ENCODE measurements at places on chromosomes 11 and 22.
A peak's percentile ranks its signal among the peaks of the same experiment; 100 is the strongest.

GRCh38 chr11:32430568-32431381, 4.6 kb downstream of the WT1 start:
- no peak for DNase-seq

DNA sequence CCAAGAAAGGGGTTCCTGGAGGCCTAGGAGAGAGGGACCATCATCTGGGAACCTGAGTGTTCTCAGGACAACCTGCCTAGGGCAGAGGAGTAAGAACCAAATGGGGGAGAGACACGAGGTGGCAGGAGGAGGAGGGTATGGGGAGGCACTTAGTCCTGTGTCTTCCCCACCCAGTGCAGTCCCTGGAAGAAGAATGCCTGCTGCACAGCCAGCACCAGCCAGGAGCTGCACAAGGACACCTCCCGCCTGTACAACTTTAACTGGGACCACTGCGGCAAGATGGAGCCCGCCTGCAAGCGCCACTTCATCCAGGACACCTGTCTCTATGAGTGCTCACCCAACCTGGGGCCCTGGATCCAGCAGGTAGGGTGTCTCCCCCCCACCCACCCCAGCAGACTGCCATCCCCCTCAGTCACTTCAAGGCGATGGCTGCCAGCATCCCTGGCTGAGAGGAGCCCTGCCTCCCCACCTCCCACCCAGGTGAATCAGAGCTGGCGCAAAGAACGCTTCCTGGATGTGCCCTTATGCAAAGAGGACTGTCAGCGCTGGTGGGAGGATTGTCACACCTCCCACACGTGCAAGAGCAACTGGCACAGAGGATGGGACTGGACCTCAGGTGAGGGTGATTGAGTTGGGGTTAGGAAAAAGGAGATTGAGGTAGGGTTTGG, 3.7 kb upstream of the INPPL1 start:
- no peak for DNase-seq

- DNase-seq = no peak
These were observed 7.4 kb downstream of the KRTAP5-10 start for GRCh38 chr11:71572811-71573210.

DNA sequence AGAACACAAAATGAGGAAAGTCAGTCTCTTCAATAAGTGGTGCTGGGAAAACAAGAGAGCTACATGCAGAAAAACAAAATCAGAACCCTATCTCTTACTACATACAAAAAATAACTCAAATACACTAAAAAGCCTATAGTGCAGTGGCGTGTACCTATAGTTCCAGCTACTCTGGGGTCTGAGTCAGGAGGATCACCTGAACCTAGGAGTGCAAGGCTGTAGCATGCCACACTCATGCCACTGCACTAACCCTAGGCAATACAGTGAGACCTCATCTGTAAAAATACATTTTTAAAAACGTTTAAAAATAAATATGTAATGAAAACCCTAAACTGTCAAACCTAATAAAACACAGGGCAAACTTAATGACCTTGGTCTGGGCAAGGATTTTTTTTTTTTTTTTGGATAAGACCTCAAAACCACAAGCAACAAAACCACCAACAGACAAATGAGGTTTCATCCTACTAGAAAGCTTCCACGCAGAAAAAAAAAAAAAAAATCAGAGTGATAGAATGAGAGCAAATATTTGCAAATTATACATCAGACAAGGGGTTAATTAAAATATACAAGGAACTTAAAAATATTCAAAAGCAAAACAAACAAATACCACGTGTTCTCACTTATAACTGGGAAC, 35.2 kb downstream of the XKR3 start:
- no peak for DNase-seq

DNA sequence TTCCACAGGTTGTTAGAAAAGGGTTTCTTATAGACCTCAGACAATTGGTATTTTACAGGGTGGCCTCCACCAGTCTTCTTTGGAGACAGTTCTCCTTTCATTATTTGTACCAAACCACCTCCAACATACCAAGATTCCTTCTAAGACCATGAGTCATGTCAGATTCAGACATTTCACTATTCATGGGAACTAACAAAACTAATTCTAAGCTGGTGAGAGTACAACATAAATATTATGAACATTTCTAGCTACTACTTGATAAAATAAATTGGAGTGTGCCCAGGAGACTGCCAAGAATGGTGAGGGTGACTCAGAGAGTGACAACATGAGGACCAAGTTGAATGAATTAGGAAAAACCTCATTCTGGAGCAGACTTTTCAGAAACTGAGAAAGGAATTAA, 494.6 kb upstream of the LRRC4C start:
- DNase-seq = no peak

DNA sequence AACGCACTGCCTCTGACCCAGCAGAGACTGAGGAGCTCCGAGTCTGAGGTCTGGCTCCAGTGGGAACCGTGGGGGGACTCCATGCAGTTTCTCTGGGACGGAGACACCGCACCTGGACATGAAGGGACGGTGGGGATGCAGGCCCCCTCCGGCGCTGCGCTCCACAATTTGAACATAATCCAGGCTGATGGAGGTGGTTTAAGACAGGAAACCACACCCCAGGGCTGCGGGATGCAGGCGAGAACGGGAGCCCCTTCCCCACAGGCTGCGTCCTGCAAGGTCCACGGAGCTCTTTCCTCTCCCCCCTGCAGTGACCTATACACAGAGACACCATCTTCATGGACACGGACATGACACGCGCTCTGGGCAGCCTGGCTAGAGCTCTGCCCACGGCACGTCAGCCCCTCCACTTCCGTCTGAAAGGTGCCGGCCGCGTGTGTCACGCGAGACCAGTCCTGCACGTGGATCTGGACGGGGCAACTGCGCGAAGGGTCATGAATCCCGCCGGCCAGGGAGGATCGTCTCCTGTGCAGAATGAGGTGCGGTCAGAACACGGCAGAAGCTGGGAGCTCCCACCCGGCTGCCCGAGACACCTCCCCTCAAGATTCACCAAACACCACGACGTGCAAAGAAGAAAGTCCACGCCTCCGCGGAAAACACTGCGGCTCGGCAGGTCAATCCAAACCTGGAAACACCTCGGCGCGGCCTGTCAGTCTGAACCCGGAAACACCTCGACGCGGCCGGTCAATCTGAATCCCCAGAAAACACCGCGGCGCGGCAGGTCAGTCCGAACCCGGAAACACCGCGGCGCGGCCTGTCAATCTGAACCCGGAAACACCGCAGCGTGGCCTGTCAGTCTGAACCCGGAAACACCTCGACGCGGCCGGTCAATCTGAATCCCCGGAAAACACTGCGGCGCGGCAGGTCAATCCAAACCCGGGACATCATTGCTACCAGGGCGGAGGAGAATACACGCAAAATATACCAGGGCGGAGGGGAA, 212.4 kb downstream of the BRD1 start:
- no peak for DNase-seq

DNA sequence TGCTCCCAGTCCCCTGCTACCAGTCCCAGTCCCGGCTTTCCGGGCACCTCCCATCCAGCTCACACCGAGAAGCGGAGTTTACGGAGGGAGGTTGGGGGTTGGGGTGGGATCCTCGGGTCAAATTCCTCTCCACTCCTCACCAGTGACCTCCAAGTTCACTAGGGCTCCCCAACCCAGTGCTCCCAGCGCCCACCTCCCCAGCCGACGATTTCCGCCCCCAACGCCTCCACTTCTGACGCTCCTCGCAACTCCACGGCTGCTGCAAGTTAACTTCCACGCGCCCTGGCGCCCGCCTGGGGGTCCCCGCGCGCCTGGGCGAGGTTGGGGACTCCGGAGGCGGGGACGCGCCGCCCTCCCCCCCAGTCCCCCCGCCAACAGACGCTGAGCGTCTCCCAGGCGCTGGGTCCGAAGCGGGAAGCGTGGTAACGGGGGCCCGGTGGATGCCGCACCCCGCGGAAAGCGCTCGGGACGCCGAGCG, 526 bp downstream of the TPST2 start:
- DNase-seq = no peak

GRCh38 chr22:28229566-28230485, 310.8 kb upstream of the PITPNB start:
- no peak for DNase-seq

- DNase-seq = no peak
These were observed 6.5 kb downstream of the MN1 start for GRCh38 chr22:27795053-27795452.

- DNase-seq = no peak
These were observed 29.9 kb downstream of the RPS6KA4 start for GRCh38 chr11:64388894-64389293.

- DNase-seq = no peak
These were observed 12.2 kb upstream of the VPS37C start for GRCh38 chr11:61173456-61173855.

DNA sequence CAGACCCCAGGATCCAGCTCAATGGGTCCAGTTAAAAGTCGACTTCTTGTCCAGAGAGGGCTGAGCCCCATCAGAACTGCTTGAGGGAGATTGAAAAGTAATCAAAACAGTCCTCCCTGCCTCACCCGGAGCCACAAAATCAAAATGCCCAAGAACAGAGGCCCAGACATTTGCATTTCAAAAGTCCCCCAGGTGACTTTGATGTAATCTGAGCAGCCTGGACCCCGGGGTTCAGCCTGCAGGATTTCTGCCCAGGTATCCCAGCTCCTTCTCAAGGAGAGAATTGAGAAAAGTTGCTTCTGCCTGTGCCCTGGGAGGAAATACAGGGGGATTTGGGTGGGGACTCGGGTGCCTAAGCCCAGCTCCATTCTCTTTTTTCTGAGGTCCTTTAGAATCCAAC, 1385.0 kb downstream of the TBC1D22A start:
- no peak for DNase-seq

GRCh38 chr11:75492181-75492820, 33.4 kb downstream of the GDPD5 start:
- DNase-seq = peak; percentile 46

- no peak for DNase-seq
These were observed 41.6 kb downstream of the FANCF start for GRCh38 chr11:22583963-22584492.

- no peak for DNase-seq
These were observed 21.4 kb downstream of the CD44 start for GRCh38 chr11:35160246-35160824.

- peak; percentile 65 for DNase-seq
These were observed 14.1 kb upstream of the MDK start for GRCh38 chr11:46367244-46367915.

- no peak for DNase-seq
These were observed 5.8 kb upstream of the GNAZ start for GRCh38 chr22:23064381-23065068.

DNA sequence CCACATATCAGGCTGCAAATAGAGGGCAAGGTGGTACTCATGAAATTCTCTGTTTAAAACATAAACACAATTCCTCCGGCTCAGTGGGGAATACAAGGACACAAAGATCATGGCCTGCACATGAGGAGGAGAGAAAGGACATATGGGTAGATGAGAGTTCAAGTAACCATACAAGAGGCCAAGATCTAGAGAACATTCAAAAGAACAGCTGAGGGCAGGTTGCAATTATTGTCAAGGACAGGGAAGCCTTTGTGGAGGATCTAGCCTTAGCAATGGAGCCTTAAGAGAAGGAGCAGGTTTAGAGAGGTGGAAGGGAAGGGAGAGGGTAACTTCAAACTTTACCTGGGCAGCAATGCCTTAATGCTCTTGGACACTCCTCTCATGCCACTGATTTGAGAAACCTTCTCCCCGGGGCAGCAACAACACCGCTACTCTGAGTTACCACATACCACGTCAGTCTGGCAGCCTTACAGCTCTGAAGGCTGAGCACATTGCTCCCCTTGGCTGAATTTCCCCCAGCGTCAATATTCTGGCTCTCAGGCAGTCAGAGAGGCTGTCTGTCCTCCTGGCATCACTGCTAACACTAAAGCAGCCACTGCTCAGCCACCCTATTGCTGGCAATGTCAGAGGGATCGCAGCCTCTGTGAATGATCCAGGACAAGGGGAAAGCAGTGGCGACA, 55.5 kb downstream of the CLPB start:
- DNase-seq = no peak

DNA sequence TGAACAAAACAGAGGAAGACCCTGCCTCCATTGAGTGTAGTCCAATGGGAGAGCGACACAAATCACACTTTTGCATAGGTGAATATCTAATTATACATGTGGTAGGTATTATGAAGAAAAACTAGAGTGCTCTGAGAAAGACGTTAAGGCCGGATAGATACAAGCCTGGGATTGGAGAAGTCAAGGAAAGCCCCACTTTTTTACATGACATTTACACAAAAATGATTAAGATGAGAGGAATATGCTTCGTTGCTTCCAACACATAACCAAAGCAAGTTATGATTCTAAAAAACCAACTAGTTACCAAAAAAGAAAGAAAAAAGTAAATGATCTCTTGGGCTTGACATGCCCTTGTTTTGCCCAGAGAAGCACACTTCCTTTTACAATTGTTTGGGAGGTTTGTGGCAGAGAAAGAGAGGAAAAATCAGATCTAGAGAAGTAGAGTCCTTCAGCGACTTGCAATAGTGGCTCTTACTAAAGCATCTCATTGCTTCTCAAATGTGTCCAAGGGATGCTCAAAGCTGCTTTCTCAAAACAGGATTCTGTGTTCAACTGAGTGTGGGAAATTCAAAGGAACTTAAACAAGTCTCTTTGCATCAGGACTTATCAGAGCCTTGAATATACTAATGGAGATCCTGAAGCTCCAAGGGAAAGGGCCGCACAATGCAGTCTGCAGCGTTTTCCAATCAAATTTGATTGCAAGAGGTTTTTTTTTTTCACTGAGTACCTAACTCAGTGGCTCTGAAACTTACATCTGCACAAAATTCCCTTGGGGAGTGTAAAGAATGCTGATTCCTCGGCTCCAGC, 38.8 kb downstream of the FLI1 start:
- DNase-seq = no peak

GRCh38 chr22:46701262-46701661, 36.8 kb downstream of the CERK start:
- no peak for DNase-seq

GRCh38 chr11:3709977-3710376, 38.8 kb upstream of the CHRNA10 start:
- DNase-seq = no peak

DNA sequence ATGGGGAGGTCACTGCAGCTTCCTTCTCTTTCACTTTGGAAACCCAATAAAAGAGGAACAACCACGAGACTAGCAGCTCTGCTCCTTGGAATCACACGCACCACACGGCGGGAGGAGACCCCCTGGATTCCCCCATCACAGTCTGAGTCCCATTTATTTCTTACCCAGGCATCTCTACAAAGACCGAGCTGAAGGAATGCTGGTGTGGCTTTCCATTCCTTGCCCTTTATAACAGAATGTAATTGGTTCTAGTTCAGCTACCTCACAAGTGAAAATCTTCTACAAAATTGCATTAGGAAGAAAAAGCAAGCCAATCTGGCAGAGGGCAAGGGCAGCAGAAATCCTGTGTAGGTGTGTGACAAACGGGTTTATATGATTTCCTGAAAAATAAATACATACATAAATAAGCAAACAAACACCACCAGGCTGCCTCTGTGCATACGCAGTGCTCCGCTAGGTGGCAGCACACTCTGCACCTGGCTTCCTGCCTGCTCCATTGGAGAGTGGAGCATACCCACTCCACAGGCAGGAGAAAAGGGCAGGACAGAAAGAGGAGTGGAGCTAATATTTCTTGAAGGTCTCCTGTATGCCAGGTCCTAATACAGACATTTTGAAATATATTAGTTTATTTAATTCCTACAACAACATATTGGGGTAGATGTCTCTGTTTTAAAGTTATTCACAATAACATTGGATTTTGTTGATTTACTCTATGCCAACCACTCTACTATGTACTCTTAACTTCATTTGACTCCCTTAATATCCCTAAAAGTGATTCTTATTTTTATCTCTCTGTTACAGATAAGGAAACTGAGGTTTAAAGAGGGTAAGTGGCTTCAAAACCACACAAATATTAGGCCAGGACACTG, 673.1 kb downstream of the KCNA4 start:
- no peak for DNase-seq

Measured in stimulated activated CD8-positive, alpha-beta memory T cell treated with anti-CD3 and anti-CD28 coated beads, Interleukin-4, amount 100 ng/mL, for 1 hour (primary cell).